Substantia nigra (tissue), 51 donors: ENCODE measurements at places on chromosomes 2 and 18.
A peak's percentile ranks its signal among the peaks of the same experiment; 100 is the strongest.

- DNase-seq = peak; percentile 78
Observed at GRCh38 chr2:6993229-6993640, 76.0 kb downstream of the RNF144A start.

- DNase-seq = no peak
Observed at GRCh38 chr18:24827501-24827900, 367.1 kb downstream of the HRH4 start.

DNA sequence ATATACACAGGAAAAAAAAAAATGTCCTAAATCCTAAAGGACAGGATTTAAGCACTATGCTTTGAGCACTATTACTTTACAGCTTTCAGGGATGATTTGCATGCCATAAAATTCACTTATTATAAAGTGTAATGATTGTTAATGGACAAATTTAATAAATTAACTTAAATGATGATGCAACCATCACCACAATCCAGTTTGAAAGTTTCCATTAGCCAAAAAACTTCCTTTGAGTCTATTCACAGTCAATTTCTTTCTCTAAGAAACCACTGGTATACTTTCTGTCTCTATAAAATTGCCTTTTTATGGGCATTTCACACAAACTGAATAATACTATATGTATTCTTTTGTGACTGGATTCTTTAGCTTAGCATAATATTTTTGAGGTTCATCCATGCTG, 111.1 kb upstream of the RIOK3 start:
- no peak for DNase-seq

- DNase-seq = no peak
Observed at GRCh38 chr2:63287956-63288355, 237.3 kb downstream of the OTX1 start.

- peak; percentile 59 for DNase-seq
Observed at GRCh38 chr2:224041554-224041953, 2.5 kb upstream of the SERPINE2 start.
